ENCODE measurements at places on chromosomes 4 and X.

GRCh38 chr4:94762326-94762725 lies 4.6 kb downstream of the BMPR1B start:
- no peaks in the 10 kb centered on the region for H3K36me3 ChIP-seq
- no peak overlapping the region for H3K27ac ChIP-seq
- peaks cover 12% of the 10 kb centered on the region for H3K27me3 ChIP-seq
- no peaks in the 10 kb centered on the region for H3K4me1 ChIP-seq

DNA sequence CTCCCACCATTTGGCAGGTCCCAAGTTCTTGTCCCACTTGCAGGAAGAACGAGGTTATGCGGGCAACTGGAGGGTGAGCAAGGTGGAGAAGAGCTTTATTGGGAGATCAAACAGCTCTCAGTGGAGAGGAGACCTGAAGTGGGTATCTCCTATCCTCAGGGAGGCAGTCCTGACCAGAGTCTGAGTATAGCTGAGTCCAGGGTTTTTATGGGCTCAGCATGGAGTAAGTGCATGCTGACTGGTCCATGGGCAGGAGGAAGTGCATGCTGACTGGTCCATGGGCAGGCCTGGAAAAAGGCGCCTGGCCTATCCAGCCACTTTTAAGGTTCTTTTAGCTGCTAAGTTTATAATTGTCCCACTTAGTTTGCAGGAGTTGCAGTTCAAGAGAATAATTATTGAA lies 7.4 kb upstream of the HNRNPD start:
- H3K27me3 ChIP-seq, result no peaks in the 10 kb centered on the region
- H3K4me3 ChIP-seq, result no peak overlapping the region
- DNase-seq, result no peak
- peaks cover 5% of the 10 kb centered on the region for H3K4me1 ChIP-seq

DNA sequence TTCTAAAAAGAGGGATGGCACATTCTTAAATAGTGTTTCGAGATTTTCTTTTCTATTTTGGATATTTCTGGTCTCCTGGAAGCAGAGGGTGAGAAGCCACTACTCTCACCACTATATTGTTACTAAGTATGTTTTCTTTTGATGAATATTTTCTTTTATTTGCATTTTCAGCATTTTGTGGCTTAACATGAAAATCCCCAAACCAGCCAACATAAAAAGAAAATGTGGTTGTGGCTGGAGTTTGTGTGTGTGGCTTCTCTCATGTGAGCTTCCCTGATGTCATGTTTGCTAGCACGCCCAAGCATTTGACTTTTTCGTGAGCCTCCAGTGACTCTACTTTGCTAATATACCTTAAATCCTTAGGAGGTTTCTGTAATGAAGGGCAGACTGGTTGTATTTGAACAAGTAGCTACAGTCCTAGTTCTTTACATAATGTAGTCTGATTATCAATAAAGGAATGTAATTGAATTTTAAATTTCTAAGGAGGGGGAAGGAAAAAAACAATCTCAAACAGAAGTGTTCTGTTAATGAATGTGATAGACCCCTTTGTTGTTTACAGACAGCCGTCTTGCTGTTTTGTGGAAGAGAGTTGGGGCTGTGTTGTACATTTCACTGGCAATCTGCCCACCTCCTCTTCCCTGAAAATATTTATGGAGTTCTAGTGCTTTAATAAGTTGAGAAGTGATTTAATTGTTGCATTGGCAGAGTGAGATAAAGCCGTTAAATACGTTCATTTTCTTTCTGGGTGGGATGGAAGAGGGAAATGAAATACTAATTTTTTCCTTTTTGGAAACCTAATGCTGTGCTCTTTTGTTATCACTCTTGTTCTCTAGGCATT lies 114.6 kb downstream of the ARHGAP10 start:
- no peak for DNase-seq
- H3K4me1 ChIP-seq, result peaks cover 5% of the 10 kb centered on the region
- H3K27me3 ChIP-seq, result no peaks in the 10 kb centered on the region
- H3K4me3 ChIP-seq, result no peak overlapping the region

- no peak overlapping the region for H3K4me3 ChIP-seq
Measured at GRCh38 chrX:6890544-6891261, 256.8 kb upstream of the STS start.

Data from T-cell (primary cell).